ENCODE measurements at places on chromosomes 1 and 21. TPM values are rescaled to one million over a fixed set of nuclear protein-coding genes. Genes with fewer than 3 reads are reported as not detected.

Gene HES4
- total RNA-seq: 19.5 TPM

Gene SPATA21
- total RNA-seq: not detected

Gene GJB5
- total RNA-seq: not detected

Gene PRR9
- total RNA-seq: not detected

Gene IVL
- not detected for total RNA-seq

Gene ZNF593OS
- total RNA-seq: not detected

Gene CAMK2N1
- 242 TPM for total RNA-seq

Gene OR6K3
- total RNA-seq: not detected

Gene ZSCAN20
- total RNA-seq: 5.3 TPM

Gene OR10J1
- not detected for total RNA-seq
